ENCODE measurements at places on chromosomes 12 and 14.
A peak's percentile ranks its signal among the peaks of the same experiment; 100 is the strongest.

DNA sequence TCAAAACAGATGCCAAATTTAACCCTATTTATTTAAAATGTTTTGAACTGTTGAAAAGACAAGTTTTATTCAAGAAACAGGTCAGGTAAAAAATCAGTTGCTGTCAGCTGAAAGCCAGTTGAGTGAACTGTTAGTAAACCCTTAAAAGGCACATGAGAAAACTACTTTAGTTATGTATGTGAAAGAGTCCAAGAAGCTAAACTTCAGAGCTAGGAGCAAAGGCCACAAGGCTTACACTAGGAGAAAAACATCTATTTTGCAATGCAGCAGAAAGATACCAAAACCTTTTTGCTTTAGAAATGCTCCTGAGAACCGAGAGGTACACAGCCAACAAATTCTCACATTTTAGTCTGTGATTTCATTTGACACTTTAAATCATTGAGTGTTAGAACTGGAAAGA, 375.2 kb downstream of the FSCB start:
- no peak for DNase-seq

- no peak for DNase-seq
These were observed 70.5 kb downstream of the TMX1 start for GRCh38 chr14:51310505-51310944.

DNA sequence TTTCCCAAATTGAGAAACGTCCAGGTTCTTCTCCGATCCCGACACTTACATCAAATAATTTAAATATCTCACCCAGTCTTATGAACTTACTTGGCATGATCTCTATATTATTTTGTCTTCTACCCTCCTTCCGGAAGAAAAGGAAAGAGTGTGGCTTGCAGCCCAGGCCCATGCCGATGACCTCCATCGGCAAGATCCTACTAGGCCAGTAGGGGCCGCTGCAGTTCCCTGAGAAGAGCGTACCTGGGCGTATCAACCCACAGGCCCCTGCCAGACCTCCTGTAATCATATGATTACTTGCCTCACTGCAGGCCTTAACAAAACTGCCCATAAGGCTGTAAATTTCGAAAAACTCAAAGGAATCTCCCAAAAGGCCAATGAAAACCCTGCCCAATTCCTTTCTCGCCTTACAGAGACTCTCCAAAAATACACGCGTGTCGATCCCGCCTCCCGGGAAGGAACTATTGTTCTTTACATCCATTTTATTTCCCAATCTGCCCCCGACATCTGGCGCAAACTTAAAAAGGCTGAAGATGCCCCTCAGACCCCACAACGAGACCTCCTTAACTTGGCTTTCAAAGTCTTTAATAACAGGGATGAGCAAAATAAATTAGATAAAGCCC, 69.6 kb downstream of the MOK start:
- DNase-seq: peak; percentile 79

DNA sequence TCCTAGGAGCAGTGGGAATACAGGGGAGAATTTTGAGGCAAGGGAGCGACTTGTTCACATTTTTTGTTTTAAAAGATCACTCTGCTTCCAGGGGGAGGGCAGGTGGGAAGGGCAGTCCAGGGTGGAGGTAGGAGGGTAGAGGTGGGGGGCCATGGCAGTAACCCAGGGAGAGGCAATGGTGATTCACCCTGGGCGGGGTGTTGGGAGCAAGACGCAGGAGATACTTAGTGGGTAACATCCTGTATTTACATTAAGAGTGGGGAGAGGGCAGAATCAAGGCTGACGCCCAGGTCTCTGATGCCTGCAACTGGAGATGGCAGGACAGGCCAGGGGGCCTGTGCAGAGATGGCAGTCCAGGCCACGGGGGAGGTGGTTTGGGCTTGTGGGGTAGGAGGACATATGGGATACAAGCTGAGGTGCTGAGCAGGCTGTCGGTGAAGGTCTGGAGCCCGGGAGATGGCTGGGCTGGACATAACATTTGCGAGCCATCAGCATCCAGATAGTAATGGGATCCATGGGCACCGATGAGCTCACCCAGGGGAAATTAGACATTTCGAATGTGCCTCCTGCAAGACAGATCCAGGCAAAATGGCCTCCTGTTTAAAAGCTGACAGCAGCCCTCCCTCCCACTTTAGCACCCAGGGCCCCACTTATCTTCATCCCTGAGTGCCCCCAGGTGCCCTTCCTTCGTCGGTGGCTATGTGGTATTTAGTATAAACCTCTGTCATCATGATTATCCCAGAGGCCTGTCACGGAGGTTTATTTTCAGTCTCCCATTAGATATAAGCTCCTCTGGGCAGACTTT, 9.3 kb downstream of the EML1 start:
- DNase-seq: no peak

- no peak for DNase-seq
These were observed 16.2 kb upstream of the COX6A1 start for GRCh38 chr12:120421701-120422100.

- peak; percentile 67 for DNase-seq
These were observed at the start of gene NEUROD4 for GRCh38 chr12:55019784-55020183. TSS of gene NEUROD4 (plus strand) at chr12:55019974. CDS start at chr12:55026440, 6,466 bp downstream.

- DNase-seq: no peak
These were observed 13.5 kb downstream of the WNT5B start for GRCh38 chr12:1642513-1642912.

GRCh38 chr12:50612882-50613281, 108.1 kb downstream of the DIP2B start:
- DNase-seq: no peak

DNA sequence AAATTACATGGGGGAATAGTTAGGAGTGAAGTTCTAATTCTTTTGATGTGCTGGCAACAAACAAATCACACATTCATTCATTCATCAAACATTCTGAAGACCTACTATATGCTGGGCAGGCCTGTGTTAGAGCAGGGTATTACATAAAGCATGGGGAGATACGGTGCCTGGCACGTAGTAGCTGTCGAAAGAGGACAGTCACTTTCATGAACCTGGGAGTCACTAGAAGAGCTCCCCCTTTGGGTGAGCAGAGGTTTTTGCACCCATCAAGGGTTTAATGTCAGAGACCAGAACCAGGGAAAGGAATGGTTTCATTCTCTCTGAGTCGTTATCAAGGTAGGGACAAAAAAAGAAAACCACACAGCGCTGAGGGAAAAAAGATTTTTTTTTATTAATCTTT, 10.0 kb downstream of the LHX5 start:
- peak; percentile 29 for DNase-seq

GRCh38 chr12:111692575-111693210, 6.8 kb downstream of the ACAD10 start:
- DNase-seq: no peak

- peak; percentile 71 for DNase-seq
These were observed at the start of the genes FOXA1 and TTC6 for GRCh38 chr14:37594971-37595808. TSS of gene FOXA1 (minus strand) at chr14:37595249. CDS start at chr14:37594972, 277 bp downstream. TSS of gene TTC6 (plus strand) at chr14:37595629. CDS start at chr14:37622065, 26,436 bp downstream.

- no peak for DNase-seq
These were observed 155.4 kb downstream of the AACS start for GRCh38 chr12:125220404-125221273.

- no peak for DNase-seq
These were observed 19.2 kb upstream of the PLEKHA5 start for GRCh38 chr12:19110221-19110940.

- DNase-seq: peak; percentile 73
These were observed 89.2 kb downstream of the CFAP54 start for GRCh38 chr12:96578526-96579125.

- no peak for DNase-seq
These were observed 6.5 kb downstream of the MLH3 start for GRCh38 chr14:75044752-75045151.

DNA sequence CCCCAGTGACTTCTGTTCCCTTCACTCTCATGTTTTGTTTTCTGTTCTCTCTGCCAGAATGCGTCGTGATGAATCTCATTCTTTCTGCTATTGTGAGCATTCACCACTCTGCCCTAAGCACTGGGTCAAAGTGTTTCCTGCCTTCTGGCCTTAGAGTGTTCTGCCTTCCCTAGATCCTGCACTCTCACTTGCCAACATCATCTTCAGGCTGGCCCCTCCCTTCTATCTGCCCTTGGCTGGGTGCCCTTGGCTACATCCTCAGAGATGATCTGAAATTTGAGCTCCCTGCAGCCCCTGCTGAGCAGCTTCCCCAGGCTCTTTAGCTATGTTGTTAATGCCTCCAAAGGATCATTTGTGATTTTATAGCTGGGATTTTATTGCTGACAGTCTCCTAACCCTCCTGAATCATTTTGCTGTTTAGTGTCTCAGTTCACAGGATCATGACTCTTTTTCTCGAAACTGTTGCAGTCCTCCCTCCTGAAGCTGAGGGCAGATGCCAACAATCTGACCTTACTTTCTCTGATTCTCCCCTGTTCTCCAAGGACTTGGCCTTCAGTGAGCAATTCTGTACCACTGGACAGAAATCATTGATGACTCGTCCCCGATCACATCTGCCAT, 4.5 kb downstream of the DHRS2 start:
- no peak for DNase-seq

DNA sequence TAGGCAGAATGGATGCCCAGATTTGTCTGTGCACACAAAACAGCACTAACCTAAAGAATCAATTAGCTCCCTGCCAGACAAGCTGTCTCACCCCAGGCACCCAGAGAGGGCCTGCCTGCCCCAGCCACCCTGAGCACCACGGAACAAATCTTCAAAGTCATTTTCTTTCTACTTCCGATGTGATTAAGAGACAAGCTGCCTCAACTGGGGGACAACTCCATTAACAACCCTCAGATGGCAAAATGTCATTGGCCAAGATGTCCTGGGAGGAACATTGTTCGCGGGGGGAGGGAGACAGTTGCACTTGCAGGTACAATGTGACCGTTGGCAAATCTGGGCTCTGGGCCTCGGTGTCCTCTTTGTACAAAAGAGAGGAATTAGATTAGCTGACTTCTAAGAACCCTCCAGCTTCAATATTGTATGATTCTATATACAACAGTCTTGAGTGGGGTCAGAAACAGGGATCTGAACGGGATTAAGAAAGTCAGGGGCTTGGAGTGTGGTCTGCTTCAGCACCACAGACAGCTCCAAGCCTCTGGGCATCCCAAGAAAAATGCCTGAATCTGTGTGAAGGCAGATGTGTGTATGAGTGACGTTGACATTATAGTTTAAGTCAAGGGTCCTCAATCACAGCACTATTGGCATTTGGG, 42.8 kb upstream of the CMKLR1 start:
- no peak for DNase-seq

GRCh38 chr12:112170376-112170775, 45.0 kb downstream of the TRAFD1 start:
- DNase-seq: no peak

DNA sequence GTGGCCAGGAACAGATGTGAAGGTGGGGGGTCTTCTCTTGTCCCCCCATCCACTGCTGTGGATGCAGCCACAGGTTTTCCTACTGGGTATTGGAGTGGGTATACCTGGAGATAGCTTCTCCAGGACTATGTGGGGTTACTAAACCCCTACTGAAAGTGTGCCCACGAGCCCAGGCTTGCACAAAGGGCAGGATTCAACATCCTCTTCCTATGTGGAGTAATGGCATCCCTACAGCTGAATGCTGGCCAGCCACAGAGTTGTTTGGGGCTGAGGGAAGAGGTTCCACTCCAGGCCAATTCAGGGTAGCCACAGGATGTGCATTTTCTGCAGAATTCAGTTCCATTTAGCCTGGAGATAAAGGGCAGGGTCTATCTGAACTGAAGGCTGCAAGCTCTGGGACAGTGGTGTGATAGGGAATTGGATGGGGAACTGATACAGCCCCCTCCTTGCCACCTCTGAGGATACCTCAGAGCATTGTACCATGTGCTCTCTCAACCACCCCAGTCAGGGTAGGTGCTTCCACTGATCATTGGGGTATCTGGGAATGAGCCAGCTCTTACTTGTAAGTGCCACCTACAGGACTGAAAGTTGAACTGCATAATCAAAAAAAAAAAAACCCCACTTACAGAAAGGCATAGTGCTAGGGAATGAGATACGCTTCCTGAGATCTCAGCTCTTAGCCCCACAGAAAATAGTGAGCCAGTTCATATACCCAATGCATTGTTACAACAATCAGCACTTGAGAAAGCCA, 187.1 kb downstream of the KITLG start:
- DNase-seq: peak; percentile 31
